ENCODE measurements at places on chromosomes 6 and 20.

DNA sequence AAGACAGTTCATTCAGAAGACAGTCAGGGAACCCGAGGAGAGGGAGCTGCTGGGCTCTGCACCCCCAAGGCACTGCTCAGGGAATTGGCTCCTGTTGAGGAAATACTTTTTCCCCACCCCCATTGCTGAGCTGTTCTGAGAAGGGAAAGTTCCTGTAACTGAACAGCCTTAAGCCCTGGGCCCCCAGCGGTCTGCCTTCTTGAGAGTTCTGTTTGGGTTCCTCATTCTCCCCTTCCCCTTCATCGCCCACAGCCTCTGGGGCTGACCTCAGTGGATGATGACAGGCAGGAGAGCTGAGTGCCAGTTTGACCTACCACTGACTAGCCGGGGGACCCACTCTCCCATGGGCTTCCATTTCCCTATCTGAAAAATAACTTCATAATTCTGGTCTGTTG lies 10.7 kb downstream of the HCK start:
- no peak for DNase-seq

DNA sequence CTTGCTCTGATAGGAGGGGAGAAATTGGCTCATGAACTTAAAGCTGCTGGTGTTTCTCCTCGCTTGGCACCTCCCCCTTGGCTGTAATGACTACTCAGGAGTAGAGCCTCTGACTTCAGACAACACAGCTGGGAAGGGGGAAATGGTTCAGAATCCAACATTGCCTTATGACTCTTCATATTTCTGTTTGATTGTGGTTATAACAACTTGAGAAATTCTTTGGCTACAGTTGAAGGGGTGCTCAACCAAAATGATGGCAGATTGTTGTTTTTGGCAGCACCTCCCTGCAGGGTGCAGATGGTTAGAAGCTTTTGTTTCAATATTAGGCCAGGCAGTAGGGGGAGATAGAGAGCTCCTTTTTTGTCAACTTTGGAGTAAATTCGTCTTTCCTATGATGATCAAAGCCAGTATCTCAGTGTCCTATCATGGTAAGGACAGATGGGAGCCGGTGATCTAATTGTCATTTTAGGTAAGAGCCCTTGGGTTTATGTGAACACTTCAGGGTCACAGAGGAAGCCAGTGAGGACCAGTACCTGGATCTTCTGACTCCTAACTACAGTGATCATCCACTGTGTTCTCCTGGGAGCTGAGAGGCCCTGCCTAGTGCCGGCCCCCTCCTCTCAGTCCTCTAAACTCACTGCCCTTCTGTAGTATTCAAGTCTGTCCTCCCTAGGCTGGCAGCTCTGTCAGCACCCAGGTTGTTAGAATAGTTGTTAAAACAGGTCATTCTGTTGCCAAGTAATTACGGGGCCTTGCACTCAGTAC lies 39.9 kb downstream of the RPRD1B start:
- no peak for DNase-seq

- no peak for DNase-seq
Observed at GRCh38 chr6:56021943-56022342, 146.6 kb upstream of the BMP5 start.

GRCh38 chr6:144244688-144245087 lies 40.4 kb upstream of the UTRN start:
- DNase-seq, result no peak

GRCh38 chr6:163771180-163771579 lies 356.7 kb downstream of the QKI start:
- DNase-seq, result no peak

DNA sequence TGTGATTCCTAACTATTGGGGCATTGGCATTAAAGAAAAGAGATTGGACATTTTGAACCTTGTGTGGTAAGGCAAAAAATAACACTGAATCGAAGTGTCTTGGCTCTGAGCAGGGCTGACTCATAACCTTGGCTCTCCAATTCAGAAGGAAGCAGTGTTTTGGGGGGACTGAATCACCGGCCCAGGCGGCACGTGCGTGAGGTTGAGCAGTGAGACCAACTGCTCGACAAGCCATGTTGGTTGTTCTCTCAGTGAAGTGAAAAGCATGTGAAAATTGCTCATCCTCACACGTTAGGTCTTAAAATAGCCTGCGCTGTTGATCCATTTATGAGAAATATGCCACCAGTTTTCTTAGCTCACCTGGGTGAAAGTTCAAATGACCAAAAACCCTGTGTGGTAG lies 137.8 kb upstream of the SPACA1 start:
- no peak for DNase-seq

- DNase-seq, result no peak
Observed at GRCh38 chr20:46883892-46884291, 10.8 kb upstream of the EYA2 start.

GRCh38 chr6:108916026-108916686 lies 67.9 kb downstream of the ARMC2 start:
- DNase-seq, result no peak

- DNase-seq, result no peak
Observed at GRCh38 chr6:152290693-152291092, 346.5 kb downstream of the SYNE1 start.

GRCh38 chr6:150410906-150411305 lies 42.1 kb downstream of the IYD start:
- no peak for DNase-seq

DNA sequence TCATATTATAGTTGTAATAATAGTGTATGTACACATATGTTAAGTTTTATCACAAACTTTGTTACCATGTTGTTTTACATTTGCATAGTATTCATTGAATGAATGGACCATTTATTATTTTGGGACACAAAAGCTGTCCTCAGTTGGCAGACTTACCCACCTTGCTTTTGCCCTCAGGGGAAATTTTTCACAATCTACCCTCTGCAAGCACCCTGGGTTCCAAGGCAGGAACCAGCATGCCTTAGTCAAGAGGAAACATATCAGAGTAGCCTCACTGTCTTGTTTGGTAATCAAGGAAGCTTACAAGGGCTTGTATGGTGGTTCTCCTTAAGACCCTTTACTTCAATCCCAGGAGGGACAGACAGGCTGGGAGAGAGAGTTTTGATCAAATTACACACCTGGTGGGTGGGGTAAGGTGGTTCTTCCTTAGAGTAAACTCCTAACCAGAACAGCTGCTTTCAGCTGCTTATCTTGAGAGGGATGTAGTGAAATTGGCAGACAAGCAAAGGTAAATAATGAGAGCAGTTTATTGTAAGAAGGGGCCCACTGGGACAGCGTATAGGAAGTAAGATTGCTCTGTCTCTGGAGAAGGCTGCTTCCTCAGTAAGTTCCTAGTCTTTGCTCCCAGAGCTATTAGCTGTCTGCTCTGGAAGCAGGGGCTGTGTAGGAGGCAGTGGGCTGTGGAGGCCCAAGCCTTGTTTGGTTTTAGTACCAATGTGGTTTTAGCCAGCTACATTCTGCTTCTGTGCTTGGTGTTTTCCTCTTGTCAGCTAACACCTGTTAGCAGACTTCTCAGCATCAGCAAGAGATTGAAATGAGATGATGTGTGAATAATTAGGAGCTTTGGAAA lies 31.1 kb downstream of the BRPF3 start:
- DNase-seq, result no peak

DNA sequence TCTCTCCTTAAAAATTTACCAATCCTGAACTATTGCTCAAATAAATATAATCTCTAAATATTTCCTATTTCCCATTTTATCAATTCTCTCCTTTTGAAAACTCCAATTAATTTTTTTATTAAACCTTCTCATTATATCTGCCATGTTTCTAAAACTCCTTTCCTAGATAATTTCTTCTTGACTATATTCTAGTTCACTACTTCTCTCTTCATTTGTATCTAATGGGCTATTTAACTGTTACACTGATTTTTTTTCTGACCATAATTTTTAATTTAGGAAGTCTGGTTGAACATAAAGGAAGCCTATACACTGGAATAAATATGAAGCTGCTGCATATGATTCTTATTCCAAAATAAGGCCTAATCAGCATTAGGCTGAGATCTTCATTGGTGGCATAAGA lies 96.3 kb upstream of the PLN start:
- DNase-seq, result no peak

DNA sequence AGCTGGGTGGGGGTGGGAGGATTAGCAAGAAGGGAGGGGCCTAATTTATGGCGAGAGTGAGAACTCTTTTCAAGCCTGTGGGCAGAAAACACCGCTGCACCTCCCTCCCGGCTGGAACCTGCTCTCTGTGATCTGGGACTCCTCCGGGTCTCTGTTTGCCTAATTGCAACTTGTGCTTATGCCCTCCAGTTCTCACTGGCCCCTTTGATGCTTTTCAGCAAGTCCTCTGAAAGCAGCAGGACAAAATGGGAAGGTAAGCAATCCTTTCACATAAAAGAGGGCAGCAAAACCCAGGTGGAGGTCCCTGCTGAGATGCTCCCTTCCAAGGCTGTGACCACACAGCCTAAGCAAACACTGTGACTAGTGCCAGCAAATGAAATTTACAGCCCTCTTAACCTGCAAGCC lies 523.0 kb upstream of the FLRT3 start:
- DNase-seq, result no peak

DNA sequence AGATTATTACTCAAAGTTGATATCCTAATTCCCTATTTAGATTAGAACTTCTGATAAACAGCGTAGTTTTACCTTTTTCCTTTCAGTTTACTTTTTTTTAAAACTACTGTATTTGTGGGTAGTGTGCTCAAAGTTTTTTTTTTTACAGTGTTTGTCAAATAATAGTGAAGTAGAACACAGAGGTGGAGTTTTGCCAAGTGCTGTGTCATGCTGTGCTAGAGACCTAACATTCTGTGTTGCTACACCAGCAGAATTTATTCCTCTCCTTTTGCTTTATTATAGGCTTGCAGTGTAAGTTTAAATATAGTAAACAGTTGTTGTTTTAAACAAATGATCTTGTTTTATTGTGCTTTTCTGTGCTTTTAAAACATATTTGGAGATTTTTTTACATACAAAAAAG lies 125.4 kb downstream of the HIVEP1 start:
- no peak for DNase-seq

GRCh38 chr6:54697424-54697823 lies 149.1 kb upstream of the FAM83B start:
- DNase-seq, result no peak

DNA sequence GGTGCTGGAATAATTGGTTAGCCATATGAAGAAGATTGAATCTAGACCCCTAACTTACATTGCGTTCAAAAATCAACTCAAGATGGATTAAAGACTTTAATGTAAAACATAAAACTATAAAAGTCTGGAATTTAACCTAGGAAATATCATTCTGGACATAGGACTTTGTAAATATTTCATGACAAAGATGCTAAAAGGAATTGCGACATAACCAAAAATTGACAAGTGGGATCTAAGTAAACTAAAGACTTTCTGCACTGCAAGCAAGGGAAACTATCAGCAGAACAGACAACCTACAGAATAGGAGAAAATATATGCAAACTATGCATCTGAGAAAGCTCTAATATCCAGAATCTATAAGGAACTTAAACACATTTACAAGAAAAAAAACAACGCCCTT lies 45.5 kb upstream of the SLC35F1 start:
- DNase-seq, result no peak

DNA sequence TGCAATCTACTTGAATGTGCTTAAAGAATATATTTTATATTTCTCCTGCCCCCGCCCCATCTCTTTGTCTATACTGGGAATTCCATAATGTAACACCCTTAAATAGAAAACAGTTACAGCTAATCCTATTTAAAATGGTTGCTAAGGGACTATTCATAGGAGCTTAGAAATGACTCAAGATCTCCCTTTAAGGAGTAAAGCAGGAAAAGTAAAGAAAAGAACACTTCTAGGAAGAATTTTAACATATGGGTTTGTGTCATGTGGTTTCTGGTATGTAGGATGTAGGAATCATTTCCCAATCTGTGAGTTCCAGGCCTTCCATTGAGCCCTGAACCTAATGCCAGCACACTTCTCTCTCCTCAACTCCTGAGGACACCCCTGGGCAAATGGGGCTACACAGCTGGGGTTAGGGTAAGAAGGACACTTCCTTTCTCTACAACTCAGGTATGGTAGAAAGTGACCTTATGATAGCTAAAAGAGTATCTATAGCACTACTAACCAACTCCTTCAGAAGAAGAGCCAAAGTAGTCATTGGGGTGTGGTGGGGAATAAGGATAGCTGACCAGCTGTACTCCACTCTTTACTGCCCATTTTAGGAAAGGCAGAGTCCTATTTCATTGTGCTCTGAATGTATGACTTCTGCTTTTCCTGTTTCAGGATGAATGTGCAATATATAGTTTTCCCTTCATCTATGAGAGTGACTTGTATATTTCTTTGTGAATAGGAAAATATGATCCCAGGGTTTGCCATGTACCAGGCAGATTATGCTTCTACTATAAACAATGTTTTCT lies 27.3 kb downstream of the RIMS1 start:
- DNase-seq, result no peak

DNA sequence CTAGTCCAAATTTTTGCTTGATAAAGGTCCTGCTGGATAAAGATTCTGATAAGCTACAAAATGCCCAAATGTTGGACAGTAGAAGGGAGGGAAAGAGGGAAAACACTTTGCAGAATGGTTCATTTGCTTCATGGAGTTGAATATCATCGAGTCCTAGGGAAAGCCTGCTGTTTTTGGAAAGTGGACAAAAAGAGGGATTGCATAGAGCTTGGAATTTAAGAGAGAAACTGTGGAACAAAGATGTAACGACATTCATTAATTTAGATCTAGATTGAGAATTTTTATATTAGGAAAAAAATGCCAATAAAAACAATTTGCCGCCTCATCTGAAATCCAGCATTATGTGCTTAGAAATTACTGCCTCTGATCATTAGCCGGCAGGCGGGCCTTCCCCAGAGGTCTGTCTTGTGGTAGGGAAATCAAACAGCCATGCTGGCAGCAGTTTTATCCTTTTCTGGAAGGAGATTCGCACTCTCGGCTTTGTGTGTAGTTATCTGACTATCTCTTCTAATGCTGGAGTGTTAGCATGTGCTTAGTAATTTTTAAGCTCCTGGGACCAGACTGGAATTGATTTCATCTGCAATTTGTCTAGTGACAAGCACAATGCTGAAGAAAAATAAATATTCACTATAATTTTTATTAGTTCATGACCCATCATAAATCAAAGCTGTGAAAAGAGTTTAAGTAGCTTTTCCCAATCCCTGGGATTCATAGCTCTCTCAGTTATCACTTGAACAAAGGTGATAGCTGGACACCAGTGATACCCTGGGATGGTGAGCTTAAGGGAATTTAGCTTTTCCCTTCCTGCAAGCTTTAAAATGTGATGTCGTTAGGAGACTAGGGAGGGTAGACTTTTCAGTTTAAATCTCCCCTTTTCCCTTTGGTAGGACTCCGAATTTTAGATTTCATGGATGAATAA lies 329.5 kb downstream of the PRL start:
- DNase-seq, result no peak

DNA sequence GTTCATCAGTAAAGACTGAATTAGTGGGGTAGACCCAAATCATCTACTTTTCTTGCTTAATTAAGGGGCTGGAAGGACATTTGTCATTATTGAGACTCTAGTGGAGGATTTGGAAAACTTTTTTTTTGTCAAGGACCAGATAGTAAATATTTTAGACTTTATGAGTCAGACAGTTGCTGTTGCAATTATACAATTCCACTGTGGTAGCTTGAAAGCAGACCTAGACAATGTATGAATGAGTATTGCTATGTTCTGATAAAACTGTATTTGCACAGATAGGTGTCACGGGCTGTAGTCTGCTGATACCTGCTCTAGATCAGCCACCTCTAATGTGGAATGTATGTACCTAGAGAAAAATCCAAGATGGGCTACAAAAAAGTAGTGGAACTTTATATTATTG lies 175.0 kb downstream of the CARMIL1 start:
- DNase-seq, result no peak
